ENCODE measurements at places on chromosomes 6 and 20.

GRCh38 chr6:27096834-27097511 is 150.5 kb upstream of the PRSS16 start:
- DNase-seq: no peak

GRCh38 chr6:118893064-118893806 is 717 bp upstream of the ASF1A start:
- peak; percentile 74 for DNase-seq

DNA sequence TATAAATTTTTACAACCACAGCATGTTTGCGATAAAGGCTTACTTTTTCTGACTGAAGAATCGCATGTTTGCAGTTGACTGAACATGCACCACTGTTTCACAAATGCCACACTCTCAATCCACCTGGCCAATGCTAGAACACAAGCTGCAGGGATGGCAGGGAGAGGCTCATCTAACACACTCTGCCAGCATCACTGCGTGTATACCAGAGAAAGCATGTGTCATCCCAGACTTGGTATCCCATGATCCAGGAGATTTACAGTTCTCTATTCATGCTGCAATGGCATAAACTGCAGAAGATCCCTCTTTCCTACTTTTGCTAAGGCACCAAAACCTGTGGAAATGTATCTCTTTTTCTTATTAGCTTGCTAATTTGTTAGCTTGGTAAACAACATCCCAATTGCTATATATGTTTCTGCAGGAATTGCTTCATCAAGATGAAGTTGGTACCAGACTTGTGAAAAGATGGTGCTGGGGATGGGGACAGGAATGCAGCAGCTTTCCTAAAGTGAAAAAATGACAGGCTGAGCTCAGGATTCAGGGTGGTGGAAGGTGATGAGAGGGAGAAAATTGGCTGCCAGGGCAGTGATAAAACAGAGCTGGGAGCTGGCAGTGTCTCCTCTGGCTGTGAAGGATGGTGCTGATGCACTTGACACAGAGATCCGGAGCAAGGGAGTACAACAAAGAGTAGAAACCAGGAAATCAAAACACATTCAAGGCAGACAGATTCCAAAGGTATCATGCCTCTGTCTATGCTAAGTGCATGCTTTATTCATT is 186.9 kb downstream of the HIVEP2 start:
- no peak for DNase-seq

- no peak for DNase-seq
Observed at GRCh38 chr20:59439243-59439642, 138.8 kb downstream of the EDN3 start.

DNA sequence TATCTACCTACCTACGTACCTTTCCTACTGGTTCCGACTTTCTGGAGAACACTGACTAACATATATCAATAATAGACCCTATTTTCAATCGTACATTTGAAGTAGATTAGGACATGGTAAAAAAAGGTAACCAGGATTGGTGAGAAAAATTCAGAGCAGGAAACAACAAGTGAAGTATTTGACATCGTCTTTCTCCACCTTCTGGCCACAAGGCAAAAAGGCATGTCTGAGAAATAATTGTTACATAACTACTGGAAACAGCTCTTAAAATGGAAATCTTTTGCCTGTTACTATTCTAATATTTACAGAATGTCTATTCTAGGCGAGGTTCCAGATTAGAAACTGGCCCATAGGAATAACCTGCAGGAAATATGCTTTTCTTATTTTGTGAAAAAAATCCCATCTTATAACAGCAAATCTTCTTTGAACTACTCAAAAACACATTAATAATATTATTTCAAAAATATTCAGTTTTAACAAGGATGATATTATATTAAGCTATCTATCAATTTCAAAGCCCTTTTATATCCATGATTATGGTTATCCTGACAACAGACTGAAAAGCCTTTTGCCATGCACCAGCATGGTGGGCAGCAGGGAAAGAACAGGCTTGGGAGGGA is 80.8 kb downstream of the RCAN2 start:
- DNase-seq: peak; percentile 36

DNA sequence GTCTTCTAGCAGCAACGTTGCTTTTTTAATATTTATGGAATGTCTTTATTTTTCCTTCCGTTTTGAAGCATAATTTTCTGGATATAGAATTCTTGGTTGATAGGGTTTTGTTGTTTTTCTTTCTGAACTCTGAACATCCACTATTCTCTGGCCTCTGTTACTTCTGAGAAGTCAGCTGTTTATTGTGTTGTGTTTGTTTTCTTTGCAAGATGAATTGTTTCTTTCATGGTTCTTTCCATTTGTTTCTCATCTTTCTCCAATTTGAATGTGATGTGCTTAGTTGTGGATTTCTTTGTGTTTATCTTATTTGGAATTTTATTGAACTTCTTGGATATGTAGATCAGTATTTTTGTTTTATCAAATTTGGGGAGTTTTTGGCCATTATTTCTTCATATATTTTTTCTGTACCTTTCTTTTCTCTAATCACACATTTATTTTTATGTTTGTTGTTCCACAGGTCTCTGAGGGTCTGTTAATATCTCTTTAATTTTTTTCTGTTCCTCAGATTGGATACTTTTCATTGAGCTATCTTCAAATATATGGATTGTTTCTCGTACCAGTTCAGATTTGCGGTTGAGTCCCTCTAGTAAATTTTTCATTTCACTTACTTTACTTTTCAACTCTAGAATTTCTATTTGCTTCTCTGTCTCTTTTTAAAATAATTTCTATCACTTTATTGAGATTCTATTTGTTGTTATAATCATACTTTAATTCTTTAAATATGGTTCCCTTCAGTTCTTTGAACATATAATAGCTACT is 18.0 kb downstream of the HIVEP1 start:
- no peak for DNase-seq

GRCh38 chr6:9520417-9521151 is 894.3 kb downstream of the TFAP2A start:
- DNase-seq: no peak

DNA sequence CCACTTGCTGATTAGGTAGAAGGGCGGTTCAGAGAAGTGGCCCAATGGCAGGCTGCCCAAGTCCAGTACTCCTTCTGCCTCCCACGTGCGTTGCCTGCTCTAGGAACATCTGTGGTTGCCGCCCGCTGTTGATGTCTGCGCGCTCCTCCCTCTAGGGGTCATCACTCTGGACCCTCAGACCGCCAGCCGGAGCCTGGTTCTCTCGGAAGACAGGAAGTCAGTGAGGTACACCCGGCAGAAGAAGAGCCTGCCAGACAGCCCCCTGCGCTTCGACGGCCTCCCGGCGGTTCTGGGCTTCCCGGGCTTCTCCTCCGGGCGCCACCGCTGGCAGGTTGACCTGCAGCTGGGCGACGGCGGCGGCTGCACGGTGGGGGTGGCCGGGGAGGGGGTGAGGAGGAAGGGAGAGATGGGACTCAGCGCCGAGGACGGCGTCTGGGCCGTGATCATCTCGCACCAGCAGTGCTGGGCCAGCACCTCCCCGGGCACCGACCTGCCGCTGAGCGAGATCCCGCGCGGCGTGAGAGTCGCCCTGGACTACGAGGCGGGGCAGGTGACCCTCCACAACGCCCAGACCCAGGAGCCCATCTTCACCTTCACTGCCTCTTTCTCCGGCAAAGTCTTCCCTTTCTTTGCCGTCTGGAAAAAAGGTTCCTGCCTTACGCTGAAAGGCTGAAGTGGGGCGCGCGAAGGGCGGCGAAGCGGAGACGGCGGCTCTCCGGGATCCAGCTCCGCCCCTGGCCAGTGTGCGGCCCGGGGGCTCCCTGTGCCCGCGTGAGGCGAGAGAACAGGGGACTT is 8.5 kb downstream of the TRIM15 start:
- DNase-seq: no peak

- DNase-seq: no peak
Observed at GRCh38 chr6:126724821-126725220, 384.9 kb downstream of the CENPW start.

GRCh38 chr6:136647363-136647852 is 97.2 kb upstream of the MAP7 start:
- DNase-seq: no peak

GRCh38 chr6:12560315-12560714 is 156.3 kb upstream of the PHACTR1 start:
- no peak for DNase-seq

DNA sequence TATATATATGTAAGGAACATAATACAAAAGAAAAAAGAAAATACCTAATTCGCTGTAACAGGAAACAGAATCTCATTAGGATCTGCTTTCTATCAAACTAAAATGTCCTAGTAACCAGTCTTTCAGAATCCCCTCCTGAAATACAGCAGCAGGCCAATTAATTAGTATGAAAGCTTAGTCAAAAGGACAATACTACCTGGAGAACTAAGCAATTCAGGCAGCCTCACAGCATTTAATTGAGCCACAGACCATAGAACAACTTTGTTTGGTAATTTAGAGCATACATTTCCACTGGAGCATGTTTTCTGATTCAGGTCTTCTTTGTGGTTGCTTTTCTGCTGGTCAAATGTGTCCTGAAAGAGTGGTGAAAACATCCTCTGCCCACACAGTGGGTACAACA is 516.0 kb downstream of the LMBRD1 start:
- DNase-seq: no peak

GRCh38 chr6:90583179-90583835 is 3.6 kb downstream of the MAP3K7 start:
- no peak for DNase-seq

GRCh38 chr20:44768256-44768655 is 22.6 kb downstream of the KCNK15 start:
- DNase-seq: peak; percentile 6

- DNase-seq: no peak
Observed at GRCh38 chr6:111618407-111618806, 12.7 kb upstream of the TRAF3IP2 start.

DNA sequence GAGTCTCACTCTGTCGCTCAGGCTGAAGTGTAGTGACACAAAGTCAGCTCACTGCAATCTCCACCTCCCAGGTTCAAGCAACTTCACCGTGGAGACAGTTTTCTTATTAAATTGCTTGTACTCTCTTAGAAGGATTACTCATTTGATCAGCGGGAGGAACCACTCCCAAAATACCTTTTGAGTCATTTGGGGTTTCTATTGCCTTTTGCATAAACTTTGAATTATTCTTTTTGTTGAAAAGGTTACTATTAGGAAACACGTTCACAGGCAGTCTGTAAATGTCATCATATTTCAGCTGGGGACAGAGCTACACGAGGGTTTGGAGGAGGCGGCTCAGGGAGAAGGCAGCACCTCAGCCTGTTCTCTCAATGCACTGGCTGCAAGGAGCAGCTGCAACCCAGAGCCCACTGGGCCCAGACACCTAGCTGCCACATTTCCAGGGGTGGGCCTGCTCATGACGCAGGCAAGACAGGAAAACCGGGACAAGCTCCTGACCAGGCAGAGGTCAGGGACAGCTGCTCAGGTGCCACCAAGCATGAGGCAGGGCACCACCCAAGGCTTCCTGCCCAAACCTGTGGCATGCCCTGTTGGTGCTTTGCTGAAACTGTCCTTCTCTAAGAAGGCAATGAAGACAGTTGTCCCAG is 205.9 kb downstream of the BMP7 start:
- no peak for DNase-seq

DNA sequence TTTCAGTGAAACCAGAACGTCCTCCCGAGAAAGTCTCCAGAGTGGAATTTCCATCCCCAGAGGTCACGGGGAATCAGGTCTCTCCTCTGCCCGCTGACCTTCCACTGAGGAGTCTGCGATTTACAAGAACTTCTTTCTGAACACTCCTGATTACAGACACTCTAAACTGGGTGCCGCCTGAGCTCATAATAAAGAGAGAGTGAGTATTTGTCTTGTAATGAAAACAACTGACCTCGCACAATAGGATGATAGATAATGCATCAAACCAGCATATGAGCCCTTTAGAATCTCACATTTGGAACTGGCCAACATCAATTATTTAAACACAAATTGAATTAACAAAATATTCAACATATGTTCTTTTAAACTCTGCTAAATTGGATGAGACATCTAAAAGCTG is 47.5 kb downstream of the DLL1 start:
- peak; percentile 32 for DNase-seq

DNA sequence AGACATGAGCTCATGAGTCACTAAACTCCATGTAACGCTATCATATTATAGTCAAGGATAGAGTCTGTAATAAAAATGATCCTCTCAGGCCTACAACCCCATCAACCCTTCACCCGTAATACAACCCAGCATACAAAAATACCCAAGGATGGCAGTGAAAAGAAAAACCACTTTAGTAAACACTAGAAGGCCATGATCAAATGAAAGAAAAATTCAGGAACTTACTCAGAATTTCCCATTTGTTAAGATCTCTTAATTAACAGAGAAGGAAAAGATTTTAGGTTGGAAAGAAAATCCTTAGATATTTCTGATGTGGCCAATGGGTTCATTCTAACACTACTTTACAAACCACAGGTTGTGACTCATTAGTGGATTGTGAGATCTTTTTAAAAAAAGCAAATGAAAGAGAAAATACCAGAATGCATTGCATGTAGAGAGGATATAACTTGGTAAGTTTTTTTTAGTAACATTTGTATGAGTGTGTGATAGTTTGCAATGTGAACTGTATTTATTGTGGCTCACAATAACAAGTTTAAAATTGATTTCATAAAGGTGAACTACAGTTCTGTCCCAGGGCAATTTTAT is 8.0 kb upstream of the UBE2J1 start:
- DNase-seq: no peak

DNA sequence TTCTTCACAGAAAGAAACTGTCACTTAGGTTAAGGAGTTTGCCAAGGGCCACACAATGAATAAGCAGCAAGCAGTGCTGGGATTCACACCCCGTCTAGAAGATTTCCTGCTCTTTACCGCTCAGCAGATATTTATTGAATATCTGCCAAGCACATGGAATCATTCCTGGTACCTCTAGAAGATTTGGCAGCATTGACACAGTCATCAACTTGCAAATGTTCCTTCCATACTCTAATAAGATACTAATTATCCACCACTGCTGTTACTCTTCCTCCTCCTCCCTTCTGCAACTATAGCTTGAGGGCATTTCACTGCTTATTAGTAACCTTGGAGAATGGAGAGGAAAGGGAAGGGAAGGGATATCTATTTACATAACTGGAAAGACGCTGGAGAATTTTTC is 13.0 kb downstream of the MOXD1 start:
- no peak for DNase-seq

GRCh38 chr20:4711511-4711910 is 10.2 kb upstream of the PRND start:
- DNase-seq: no peak

DNA sequence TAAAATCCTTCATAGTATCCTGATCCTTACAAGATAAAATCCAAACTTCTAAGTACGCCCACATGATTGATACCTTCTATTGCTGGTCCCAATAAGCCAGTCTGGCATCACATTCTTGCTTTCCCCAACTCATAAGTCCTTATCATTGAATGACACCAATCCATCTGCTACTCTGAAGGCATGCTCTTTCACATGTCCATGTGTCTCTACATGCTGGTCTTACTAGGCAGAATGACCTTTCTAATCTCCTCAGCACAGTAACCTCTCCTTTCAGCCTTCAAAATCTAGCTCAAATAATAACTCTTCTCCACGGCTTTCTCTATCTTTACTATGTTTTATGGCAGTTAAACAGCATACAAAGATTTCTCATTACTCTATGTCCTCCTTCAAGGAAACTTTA is 71.1 kb downstream of the ASCC3 start:
- no peak for DNase-seq

GRCh38 chr20:49729780-49730179 is 16.1 kb upstream of the B4GALT5 start:
- DNase-seq: no peak

- DNase-seq: no peak
Observed at GRCh38 chr20:58043236-58044140, 185.0 kb downstream of the ANKRD60 start.

All from NCI-H1092 (cell line).